ENCODE measurements at places on chromosomes 6 and 20.

DNA sequence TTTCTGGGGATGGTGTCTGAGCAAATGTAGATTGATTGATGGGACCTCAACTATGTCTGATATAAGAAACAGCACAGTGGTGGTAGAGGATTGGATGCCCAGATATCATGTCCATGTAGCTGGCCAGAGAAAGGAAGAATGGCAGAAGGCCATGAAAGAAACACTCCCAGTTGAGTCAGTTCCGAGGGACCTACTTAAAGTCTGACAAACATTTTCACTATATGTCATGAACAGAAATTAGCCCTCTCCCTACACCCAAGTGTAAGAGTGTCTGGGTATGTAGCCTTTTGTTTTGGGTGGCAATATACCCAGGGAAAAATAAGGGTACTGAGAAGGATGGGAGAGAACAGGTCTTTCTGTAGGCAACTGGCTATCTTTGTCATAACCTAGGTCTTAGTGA lies 434.2 kb downstream of the BCKDHB start:
- DNase-seq, result no peak

DNA sequence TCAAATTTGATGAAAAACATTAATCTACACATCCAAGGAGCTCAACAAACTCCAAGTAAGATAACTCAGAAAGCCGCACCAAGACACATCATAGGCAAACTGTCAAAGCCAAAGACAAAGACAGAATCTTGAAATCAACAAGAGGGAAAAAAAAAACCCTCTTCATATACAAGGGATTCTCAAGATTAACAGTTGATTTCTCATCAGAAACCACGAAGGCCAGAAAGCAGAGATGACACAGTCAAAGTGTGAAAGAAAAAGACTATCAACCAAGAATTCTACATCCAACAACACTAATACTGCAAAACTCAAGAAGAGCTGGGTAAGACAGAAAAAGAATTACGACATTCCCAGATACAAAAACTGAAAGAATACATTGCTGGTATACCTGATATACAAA lies 73.8 kb downstream of the CDK19 start:
- DNase-seq, result no peak

DNA sequence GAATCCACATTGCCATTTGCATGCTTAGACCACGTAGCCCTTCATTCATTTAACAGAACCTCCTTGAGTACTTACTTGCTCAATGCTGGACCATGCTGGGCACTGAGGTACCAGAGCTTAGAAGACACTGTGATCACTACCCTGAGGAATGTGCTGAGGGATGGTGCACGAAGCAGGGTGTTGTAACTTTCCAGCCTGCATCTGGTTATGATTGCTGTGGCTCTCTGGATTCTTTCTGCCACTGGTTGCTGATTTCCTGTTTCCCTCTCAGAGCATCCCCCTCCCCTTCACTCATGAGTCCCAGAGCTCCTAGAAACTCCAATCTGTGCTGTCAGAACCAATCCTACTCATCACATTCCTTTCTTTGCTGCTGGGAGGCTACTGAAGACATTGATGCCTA lies 537.4 kb downstream of the PTPRT start:
- no peak for DNase-seq

GRCh38 chr20:32970115-32970972 lies 33.9 kb downstream of the SUN5 start:
- DNase-seq, result no peak

DNA sequence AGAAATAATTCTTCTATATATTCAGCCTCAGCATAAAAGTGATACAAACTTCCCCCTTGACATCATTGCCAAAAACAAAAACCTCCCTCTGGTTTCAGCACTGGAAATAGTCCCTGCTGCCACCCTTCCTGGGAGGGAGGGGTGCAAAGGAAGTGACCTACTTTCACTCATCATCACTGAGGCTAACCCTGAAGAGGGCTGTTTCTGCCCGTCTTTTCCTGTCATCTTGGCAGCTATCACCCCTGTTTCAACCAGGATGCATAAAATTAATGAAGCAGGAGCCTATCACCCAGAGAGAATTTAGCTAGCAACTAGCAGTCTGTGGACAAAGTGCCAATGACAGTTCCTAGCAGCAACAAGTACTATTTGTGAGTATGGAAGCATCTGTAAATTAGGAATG lies 397.8 kb downstream of the LAMA2 start:
- DNase-seq, result no peak

DNA sequence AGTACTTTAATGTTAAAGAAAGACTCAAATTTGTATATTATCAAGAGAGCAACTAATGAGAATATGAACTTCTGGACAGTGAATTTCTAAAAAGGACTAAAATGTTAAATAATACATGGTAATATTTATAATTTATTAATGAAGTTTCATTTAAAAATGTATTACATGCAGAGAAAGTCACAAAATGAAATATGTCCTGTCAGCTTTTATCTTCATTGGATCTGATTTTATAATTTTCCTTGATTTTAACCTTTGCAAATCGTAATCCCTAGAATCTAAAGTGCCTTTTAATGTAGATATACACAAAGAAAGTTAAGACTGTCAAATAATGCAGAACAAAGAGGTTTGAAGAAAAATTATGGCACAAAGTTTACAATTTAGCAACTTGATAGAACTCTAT lies 16.4 kb downstream of the ANKEF1 start:
- no peak for DNase-seq

Data from activated naive CD4-positive, alpha-beta T cell (primary cell).